ENCODE measurements at places on chromosomes 5 and 9.
A peak's percentile ranks its signal among the peaks of the same experiment; 100 is the strongest.

DNA sequence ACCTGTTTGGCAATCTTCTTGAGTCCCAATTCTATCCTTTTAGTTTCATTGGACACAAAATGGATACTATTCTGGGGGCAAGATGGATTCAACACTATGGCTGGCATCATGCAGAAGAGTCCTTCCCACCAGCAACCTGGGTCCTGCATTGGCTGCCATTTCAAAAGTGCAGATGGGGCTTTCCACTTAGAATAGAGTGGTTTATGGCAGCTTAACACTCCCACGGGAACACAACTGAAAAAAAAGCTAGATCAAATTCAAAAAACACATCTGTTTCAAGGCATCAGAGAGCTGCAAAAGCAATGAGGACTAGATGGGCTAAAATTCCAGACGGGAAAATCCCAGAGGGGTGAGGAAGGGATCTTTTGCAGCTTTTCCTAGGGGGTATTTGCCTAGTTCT, 11.2 kb upstream of the HMHB1 start:
- no peak for DNase-seq

DNA sequence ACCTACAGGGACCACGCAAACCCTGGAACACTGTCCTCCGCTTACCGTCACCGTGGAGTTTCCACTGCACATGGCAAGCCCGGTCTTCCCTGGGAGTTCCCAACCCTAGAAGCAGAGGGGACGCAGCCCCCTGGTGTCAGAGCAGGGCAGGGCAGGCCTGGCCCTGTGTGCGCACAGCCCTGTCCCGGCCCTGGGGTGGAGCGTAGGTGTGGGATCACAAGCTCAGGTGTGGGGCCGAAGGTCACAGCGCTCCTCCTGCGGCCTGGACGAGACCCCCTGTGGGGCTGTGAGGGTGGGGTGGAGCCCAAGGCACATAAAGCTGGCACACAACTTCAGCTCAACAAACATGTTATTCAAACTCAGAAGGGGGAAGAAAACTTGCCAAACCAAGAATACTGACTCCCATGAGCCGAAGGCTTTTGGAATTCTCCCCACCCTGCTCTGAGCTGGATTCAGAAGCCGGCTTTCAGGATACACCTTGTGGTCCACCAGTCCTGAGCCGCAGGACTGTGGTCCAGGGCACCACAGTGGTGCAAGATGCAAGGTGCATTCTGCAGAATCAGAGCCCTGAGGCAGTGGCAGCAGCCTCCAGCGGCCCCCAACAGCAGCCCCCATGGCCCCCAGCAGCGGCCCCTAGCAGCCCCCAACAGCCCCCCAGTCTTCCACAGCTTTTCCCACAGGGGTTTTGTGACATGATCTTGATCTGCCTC, 11.8 kb upstream of the EXOC3 start:
- DNase-seq = no peak

DNA sequence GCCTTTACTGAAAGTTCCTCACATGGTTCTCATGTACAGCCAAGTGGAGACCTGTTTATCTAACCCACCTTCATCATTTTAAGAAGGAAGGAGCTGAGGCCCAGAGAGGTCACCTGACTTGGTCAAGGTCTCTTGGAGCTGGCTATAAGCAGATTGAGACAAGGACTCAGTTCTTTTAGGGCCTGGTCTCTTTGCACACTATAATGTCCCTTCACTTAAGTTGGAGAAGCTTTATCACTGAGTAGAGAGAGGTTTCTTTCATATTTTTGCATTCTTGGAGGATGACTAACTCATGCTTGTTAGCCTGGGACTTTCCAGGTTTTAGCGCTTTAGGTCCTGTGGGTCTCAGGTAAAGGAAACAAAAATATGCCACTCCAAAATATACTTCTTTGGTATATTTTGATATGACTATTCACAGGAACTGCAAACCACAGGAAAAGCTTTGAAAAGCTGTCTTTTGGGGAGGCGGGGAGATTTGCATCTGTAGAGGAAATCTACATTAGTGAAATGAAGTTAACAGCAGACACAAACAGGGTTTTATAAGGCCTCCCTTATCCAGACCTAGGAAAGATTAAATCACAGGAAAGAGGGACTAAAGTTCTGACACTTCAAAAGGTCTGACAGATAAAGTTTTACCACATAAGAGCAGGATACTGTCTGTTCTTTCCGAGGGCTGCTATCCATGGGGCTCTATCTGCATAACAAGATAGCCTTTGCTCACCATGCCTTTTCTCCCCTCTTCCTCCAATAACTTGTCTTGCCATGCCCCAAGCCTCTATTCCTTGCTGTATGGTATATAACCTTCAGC, 95.8 kb upstream of the ANKRD55 start:
- DNase-seq = peak; percentile 17

DNA sequence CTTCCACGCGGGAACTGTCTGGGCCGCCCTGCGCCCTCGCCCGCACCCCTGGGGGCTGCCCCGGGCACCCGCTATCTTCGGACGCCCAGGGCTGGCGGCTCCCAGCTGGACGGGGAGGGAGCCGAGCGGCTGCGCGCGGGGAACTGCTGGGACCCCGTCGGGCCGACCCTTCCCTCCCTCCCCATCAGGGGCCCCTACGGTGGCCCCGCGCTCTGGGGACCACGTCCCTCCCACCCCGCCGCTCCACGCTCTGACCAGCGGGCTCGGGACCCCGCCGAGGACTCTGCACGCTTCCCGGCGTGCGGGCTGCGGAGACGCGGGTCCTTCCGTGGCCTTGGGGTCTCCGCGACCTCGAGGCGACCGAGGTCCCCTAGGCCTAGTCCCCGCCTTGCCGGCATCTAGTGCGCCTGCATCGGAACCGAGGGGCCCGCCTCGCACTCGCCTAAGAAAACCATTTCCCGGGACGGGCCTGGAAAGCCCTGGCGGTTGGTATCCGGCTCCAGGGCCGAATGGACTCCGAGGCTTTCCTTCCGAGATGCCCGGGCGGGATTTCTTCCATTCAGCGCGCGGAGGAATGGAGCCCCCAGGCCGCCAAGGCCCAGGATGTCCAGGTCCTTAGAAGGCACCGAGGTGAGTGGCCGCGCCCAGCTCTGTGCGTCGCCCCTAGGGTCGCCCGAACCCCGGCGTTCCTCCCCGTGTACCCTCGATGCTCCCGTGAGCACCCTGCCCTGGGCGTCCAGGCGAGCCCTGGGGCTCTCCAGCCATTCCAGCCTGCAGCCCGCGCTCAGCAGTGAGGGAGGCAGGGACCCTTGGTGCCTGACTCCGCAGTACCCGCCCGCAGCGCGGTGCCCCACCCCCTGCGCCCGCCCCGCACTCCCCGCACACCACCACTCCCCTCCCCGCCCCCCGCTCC, 705 bp upstream of the SLC6A3 start:
- DNase-seq = no peak

DNA sequence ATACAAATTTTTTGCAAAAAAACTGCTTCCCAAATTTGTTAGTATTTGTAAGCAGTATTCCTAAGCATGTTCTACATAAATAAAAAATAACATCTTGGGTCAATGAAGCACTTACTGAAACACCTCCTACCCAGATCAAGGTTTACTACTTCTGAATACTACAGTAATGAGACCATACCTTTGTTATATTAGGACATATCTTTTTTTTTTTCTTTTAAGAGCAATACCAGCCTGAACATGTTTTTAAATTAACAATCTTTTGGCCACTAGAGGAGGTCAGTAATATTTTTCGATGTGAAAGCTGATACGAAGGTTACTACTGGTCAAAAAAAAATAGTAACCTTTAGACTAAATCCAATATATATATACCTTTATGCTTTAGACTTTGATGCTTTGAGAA, 72.7 kb downstream of the CERT1 start:
- DNase-seq = no peak

DNA sequence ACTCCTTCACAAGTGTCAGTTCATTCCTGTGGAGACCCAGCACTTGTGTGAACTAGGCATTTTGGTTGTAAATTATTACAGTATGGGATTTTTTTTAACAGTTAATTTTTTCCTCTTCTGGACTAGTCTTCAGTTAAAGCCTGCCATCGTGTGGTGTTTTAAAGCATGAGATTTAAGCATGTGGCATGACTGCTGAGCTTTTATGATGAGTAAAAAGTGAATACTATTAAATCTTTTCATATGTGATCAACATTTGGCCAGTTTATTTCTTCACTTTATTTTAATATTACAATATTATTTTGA, 25.0 kb downstream of the LMNB1 start:
- peak; percentile 57 for DNase-seq

DNA sequence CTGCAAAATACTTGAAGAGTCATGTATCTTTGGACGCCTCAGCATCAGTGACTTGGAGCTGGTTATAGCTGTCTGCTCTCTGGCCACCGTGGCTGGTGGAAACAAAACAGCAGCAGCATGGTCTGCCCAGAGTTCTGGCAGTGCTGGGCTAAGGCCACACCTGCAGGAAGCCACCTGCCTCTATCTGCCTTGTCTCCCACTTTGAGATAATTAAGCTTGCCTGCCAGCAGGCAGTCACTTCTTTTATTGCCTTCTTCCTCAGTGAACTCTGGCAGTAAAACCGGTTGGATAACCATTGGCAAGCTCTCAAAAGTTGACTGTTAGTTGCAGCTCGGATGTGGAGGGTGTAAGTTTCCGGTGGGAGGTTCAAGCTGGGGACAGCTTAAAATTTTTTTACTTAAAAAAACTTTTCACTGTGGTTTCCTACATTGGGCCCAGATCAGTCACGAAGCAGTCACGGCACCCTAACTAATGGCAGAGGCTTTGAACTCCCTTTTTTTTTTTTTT, 4.9 kb downstream of the SMIM3 start:
- peak; percentile 28 for DNase-seq

GRCh38 chr5:52748590-52748989, 39.1 kb upstream of the ITGA1 start:
- DNase-seq = no peak

Measured in T-helper 2 cell (primary cell).